ENCODE measurements at places on chromosomes 7 and 10.

DNA sequence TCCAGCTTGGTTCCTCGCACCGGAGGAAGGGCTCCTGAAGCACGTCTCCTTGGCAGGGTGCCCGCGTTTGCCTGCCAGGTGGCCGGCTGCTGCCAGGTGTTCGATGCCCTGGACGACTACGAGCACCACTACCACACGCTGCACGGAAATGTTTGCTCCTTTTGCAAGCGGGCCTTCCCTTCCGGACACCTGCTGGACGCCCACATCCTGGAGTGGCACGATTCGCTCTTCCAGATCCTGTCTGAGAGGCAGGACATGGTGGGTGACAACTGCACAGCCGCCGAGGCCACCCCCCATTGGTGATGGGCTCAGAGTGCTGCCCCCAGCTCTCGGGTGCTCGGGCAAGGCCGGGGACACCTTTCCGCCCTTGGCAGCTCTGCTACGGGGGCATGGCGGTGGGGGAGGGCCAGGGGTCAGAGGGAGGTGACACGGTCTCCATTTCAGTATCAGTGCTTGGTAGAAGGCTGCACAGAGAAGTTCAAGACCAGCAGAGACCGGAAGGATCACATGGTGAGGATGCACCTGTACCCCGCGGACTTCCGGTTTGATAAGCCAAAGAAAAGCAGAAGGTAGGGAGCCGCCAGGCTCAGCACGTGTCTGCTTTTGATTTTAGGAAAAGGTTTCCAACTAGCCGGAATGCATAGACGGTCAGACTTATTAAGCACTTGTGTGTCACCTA is 1.1 kb downstream of the ZNF511 start:
- no peak for DNase-seq

DNA sequence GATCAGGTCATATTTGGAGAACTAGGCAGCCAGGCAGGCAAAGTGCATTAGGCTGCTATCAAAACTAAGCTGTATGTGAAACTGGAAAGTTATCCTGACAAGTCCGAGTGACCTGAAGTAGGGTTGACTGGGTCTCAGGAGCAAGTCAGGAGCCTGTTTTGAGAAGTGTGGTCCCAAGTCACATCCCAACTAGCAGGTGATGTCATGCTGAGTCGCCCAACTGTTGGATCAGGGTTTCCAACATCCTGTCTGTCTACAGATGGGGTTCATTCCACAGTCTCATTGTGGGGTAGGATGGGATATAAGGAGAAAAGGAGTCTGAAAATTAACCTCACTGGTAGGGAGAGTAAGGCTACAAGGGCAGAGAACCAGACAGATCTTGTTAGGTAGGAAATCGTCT is 27.0 kb downstream of the SLC26A4 start:
- DNase-seq = no peak

DNA sequence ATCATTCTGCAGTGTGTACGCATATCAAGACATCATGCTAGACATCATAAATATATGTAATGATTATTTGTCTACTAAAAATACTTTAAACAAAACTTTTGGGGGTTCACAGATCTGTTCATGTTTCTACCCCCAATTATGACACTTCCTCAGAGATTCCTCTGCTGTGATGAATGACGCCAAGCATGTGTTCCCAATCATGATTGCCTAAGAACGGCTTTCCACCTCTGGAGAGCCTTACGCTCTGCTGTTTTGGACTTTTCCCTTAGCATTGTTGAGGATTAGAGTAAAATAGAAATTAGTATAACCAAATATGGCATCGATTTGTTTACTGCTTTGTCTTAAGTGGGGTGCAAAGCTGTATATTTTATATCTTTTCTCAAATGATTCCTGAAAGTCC is 236.3 kb upstream of the IGFBP3 start:
- DNase-seq = no peak

GRCh38 chr7:70571961-70572360 is 560.0 kb upstream of the GALNT17 start:
- no peak for DNase-seq

DNA sequence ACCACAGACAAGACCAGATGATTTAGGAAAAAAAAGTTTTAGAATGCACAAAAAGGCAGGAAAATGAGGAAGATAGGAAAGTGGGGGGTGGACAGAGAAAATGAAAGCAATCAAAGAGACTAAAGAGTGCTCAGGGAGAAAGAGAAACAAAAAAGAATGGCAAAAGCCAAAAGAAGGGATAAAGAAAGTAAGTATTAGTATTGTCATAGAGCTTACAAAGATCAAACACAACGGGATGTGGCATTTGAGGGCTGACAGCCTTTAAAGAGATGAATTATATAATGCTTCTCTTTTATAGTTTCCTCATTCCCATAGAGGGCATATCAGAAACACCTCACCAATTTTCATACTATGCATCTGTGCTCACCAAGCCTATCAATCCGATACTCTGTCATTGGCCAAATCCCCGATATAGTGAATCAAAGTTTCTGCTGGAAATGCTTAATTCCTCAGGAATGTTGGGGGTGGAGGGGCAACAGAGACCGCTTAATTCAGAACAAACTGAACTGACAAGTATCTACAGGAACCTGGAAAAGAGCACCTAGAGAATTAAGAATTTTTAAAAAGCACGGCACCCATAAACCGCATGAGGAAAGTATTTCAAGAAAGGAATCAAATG is 2.7 kb downstream of the COG5 start:
- no peak for DNase-seq

GRCh38 chr10:97505152-97505551 is 6.4 kb downstream of the UBTD1 start:
- no peak for DNase-seq

GRCh38 chr10:68957284-68957615 is 1.3 kb downstream of the DDX21 start:
- no peak for DNase-seq

DNA sequence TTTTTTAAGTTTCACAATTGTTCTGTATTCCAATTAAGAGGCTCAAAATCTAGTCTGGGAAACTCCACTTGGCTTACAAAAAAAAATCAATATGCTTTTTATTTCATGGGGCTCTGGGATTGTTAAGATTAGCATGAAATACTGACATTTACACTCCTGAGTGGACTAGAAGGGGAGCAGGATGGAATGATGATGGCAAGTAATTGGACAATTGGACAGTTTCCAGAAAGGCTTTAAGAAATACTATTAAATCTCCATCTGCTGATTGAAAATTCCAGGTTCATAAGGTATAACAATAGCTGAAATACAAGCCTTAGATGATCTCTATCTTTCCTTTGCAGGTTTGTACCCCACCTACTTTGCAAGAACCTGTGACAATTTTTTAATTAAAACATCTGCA is 184.4 kb downstream of the LRRTM3 start:
- DNase-seq = peak; percentile 54

DNA sequence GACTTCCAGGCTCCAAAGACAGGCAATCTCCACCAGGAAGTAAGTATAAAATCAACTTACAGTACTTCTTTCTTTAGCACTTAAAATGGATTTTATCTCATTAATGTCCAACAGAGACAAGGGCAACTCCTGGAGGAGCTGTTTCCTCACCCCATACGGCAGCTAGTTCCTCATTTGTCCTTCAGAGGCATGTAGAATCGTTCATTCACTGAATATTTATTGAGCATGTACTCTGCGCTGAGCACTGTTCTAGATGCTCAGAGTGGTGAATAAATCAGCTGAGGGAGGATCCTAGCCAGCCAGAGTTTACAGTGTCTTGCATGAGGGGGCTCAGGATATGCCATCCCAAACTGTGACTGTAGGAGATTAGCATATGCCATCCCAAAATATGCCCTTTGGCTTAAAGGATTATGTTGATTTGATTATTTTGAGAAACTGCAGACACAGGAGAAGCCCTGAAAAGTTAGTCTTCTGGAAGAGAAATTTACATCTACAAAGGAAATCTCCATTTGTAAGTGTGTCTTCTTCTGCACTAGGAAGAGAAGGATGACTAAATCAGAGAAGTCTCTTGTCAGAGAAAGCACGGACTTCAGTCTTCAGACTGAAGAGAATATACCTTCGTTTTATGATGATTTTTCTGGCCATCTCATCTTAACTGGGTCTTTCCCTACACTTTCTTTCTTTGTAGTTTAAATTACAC is 66.9 kb downstream of the BAMBI start:
- DNase-seq = no peak

DNA sequence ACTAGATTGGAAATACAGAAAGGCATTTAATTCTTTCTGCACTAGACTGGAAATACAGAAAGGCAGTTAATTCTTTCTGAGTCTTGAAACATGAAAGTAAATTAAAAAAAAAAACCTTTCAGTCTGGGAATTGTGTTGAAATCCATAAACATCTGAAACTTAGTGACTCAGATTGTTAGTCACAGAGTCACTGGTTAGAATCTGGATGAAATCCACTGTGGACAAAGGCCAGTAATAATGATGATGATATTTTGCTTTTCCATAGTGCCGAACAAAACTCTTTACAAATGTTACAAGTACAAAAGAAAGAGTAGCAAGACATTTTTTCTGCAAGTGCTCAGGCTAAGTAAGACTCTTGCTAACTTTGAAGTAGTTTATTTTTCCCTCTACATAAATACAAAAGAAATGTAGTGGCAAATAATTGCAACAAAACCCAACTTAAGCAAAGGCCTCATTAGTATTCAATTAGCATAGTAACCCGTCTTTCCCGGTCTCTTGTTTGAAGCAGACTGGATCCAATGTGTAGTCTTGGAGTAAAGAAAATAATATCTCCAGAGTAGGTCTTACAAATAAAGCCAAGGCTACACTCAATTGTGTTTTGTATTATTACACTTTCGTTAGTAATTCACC is 5.8 kb upstream of the PRTFDC1 start:
- DNase-seq = no peak

- peak; percentile 67 for DNase-seq
These were observed 26.3 kb downstream of the GAD2 start for GRCh38 chr10:26242706-26243350.

- no peak for DNase-seq
These were observed 119.9 kb upstream of the DKK1 start for GRCh38 chr10:52194191-52194590.

- no peak for DNase-seq
These were observed 951.0 kb downstream of the LRMDA start for GRCh38 chr10:76382381-76382851.

GRCh38 chr10:59830601-59831259 is 75.6 kb downstream of the CCDC6 start:
- peak; percentile 13 for DNase-seq

DNA sequence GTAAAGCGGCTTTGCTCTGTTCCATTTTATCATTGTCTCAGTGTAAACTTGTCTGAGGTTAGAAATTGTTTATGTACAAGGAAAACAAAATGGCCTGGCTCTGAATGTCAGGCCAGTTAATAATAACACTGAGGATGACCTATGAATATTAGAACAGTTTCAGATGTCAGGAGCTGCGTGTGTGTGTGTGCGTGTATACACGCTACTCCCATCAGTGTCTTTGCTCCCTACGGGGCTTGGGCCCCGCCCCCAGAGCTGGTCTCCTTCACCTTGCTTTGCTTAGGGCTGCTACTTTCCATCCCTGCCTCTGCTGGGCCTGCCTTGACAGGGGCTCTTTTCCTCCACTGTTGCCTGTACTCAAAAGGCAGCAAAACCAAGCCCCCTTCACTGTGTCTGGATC is 142.3 kb upstream of the BET1 start:
- no peak for DNase-seq

DNA sequence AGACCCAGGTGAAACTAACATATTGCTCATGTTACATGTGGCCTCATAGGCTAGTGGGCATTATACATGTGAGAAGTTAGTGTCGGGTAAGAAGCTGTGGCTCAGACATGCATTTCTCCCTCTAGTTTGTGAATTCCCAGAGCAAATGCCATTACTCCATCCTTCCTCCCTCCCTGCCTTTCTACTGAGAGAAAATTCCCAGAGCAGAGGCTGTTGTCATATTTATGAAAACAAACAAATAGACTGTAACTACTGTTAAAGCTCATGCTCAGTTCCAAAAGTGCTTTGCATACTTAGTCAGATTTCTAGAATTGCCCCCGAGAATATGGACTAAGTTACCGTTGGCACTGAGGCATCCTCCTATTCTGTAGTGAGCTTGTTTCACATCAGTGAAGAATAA is 29.0 kb downstream of the ZNRF2 start:
- no peak for DNase-seq

GRCh38 chr10:80477-81105 is 31.5 kb upstream of the TUBB8 start:
- no peak for DNase-seq

DNA sequence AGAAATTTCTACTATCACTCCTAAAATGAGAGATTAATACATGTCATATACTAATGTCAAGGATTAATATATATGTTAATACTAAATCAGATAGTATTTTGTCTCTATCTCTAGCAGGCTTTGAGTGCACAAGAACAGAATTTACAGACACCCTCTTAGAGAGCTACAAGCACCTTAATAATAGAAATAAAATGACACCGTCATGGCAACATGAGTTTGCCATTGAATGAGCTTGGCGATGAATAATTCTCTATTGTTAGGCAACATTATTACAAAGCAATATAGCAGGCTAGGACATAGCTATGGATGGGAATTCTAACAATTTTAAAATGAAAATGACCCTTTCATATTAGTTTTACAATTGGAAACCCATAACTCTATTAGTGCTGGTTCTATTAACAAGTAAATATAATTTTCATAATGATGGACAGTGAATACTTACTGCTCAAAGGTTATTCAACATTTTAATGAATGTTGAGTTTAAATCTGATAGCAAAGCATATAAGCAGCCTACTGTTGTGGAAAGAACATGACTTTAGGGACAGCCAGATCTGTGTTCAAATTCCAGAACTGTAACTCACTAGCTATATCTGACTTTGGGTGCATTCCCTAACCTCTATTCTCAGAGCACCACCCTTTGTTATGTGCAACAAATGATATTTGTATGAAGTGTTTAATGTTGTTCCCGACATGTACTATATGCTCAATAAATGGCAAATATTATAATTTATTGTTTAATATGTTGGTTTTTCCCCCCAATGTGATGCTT is 184.5 kb upstream of the DKK1 start:
- no peak for DNase-seq

DNA sequence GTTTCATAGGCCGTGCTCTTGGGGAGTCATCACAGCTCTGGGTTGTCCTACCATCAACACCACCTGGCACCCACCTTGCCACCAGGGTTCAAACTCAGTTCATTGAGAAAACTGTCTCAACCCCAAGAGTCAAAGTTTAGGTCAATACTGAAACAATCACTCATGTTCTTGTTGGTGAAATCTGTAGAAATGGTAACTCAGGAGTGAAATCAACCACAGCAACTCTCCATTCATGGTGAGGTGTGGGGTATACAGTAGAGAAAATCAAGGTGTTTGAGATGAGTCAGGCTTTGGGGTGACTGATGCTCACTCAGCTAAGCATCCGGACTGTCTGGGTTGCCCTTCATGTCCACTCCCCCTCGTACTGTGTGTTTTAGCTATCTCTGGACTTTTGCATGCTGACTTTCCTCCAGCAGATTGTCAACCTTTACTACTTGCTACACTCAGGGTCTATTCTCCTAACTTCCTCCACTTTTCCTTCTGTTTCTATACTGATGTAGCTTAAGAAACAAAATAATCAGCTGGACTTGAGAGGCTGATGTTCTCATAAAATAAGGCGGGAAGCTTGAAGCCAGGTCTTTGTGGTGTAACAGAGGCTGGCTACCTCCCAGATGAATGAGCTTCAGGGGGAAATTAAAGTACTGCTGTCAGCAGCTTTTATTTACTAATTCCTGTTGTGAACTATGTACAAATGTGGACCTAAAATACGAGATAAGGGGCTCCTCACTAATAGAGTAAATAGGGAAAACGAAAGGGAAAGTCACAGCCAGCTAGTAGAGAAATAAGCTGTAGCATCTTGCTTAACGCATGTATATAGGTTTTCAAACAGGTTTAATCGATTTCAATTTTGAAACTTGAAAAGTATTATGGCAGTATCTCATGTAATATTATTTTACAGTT is 173.6 kb upstream of the AKR1E2 start:
- peak; percentile 42 for DNase-seq
